ENCODE measurements at places on chromosomes 16 and 17.
A peak's percentile ranks its signal among the peaks of the same experiment; 100 is the strongest.

DNA sequence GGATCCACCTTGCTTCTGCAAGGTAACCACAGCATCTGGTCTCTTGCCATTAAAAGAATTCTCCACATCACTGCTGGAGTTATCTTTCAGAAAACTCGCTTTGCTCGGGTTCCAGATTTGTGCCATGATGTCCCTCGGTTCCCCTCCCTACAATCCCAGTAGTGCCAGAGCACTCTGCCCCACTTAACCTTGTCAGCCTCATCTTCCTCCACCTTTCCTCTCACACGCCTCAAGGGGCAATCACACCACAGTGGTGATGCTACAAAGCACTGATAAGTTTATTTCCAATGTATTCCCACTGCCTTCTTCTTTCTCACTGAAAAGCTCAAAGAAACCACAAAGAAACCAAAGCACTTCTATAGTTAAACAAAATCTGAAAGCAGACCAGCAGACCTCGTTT lies 11.4 kb upstream of the CDRT4 start:
- DNase-seq, result no peak

- peak; percentile 62 for DNase-seq
Observed at GRCh38 chr16:69397821-69398521, 12.2 kb upstream of the TERF2 start.

- no peak for DNase-seq
Observed at GRCh38 chr17:50018909-50019308, 23.9 kb upstream of the DLX3 start.

DNA sequence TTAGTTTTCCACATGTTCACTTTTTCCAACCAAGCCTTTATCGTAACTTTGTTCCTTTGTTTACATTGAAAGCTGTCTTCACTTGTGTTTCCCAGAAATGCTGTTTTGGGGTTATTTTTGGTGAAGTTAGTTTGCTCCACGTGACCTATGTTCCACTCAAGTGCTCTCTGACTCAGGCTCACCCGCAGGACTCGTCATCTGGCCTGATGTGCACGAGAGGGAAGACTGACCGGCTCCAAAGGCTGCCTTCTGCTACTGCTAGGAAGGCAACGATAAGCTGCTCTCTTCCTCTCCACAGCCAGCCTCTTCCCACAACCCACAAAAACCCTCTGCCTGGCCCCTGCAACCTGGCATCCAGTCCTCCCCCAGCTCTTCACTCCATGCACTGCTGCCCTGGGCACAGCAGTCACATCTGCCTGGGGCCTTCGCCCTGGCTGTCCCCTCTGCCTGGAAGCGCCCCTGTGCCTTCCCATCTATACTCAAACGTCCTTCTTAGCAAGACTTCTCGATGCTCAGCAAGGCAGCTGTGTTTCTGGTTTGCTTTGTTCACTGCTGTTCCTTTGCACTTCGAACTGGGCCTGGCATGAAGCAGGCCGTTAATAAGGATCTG lies 28.0 kb downstream of the ZCCHC14 start:
- DNase-seq, result peak; percentile 82

DNA sequence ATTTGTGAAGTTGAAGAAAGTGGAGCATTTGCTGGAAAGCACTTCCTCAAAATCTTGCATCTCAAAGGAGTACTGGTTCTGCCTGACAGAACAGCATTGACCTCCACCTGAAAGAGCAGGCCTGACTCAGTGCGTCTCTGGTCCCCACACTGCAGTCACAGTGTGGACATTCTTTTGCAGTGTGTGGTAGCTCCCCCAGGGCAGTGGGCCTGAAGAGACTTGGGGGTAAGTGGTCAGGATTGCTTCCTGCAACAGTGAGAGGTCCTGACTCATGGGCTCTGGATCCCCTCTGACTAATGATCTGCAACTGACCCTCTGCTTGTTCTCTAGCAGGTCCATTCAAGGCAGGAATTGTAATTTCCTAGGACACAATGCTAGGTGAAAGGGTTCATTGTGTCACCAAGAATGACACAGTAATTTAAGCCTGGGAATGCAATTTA lies 204.9 kb upstream of the KCNJ16 start:
- no peak for DNase-seq

DNA sequence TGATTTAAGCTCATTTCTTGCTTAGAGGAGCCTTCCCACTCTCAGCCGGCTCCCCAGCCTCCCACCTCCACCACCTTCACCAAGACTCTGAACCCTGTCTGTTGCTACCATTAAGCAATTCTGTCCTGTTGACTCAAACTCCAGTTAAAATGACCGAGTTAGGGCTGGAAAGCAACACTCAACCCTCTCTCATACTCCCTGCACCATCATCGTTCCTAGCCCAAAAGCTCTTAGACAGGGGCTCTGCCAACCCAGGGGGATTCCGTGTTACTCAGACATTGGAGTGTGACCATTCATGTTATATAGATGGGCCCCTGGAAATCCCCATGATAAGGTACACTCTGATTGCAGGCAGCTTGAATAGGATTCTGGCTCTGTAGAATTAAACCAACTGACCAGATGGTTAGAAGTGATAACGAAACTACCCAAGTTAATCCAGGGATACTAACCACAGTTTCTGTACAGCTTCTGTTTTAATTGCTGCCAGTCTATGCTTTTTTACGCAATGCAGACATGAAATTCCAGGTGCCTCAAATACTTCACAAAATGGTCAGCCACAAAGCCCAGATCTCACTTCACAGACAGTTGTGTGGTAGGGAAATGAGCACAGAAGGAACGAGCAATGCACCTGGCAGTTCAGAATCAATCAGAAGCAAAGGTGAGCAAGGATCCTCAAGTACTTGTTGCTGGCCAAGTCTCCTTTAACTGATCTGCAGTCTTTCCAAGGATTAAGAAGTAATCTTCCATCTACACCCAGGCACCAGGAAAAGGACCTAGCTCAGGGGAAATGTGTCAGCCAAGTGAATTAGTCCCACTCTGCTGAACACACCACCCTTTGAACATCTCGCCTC lies 2.1 kb downstream of the SSTR2 start:
- DNase-seq, result no peak

- peak; percentile 94 for DNase-seq
Observed at GRCh38 chr16:70685938-70686375, at the start of gene MTSS2. MTSS2 (minus strand) TSS chr16:70686053; CDS start chr16:70685791, 262 bp downstream.

GRCh38 chr16:50326835-50327465 lies 41.8 kb downstream of the BRD7 start:
- no peak for DNase-seq

DNA sequence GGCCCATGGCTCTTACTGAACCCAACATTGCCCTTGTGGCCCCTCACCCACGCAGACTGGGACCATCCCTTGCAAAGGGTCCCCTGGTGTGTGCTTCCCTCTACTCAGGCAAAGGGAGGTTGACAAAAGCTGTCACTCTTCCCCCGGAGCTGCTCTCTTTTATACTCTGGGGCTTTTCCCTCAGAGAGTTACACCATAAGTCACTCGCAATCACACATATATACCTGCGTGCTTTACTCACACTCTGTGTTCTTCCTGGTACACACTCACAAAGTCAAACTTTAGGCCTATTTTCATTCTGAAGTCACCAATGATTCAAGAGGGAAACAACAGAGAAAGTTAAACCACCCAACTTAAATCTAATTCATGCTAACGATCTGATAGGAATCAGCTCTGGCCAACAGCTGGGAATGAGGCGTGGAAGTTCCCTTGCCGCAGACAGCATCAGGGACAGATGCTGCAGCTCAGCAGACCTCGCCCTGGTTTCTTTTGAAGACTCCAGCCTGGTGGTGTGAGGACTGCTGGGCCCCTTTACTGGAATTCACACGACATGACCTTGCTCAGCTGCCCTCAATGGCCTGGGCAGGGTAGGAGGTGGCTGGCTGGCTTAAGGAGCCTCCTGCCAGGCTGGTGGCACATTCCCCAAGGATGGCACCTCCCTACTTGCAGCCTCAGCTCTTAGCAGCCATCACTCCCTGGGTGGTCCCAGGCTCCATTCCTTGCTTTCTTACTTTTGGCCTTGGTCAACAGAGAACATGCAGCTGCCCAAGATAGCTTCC lies 27.3 kb downstream of the HIC1 start:
- no peak for DNase-seq

DNA sequence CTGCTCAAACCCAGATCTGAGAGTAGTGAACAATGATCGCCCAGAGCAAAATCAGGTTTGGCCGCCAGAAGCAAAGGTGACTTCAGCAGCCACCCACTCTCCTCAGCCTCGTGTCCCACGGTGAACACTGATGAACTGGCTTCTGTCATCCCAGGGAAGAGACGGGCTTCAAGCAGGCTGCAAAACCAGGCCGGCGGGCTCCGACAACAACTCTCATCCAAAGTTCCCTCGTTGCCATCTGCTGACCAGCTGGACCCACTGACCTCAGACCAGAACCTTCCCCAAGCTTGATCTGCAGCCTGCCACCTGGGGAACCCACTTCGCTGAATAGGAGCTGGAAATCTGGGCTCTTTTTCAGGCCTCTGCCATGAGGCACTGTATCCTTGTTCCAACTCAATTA lies 69.6 kb upstream of the MRTFB start:
- no peak for DNase-seq

- DNase-seq, result no peak
Observed at GRCh38 chr17:9116861-9117568, 95.7 kb downstream of the NTN1 start.

DNA sequence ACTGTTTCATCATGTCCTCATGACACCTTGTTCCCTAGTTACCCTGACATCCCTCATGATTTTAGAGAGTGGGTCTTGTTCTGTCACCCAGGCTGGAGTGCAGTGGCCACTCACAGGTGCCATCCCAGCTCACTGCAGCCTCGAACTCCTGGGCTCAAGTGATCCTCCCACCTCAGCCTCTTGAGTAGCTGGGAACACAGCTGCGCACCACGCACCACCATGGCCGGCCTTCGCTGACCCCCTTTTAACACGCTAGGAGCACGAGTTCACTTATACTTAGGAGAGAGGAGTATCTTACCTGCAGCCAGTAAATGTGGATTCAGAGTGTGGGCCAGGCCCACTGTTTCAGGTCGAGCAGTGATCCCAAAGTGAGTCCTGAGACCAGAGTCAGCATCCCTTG lies 21.4 kb downstream of the NT5M start:
- DNase-seq, result no peak

GRCh38 chr17:66783656-66784381 lies 51.1 kb upstream of the CACNG5 start:
- no peak for DNase-seq

DNA sequence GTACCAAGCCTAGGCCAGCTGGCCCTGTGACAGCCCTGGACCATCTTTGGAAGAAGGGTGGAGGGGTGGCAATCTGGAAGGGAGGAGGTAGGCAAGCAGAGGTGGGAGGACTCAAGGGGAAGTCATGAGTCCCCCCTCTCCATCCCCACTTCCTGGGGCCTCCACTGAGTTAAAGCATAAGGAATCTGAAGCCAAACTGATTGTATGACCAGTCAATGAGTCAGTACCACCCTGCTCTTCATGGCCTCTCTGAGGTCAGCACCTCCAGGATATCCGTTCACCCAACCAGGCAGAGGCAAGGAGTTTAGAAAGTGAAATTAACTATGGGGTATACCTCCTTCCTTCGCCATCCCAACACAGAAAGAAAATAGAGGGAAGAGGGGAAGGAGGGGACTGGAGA lies 272.7 kb downstream of the SOX9 start:
- no peak for DNase-seq

GRCh38 chr16:17417740-17418139 lies 53.0 kb downstream of the XYLT1 start:
- DNase-seq, result no peak

GRCh38 chr17:50949989-50950877 lies 84.1 kb upstream of the TOB1 start:
- peak; percentile 80 for DNase-seq

DNA sequence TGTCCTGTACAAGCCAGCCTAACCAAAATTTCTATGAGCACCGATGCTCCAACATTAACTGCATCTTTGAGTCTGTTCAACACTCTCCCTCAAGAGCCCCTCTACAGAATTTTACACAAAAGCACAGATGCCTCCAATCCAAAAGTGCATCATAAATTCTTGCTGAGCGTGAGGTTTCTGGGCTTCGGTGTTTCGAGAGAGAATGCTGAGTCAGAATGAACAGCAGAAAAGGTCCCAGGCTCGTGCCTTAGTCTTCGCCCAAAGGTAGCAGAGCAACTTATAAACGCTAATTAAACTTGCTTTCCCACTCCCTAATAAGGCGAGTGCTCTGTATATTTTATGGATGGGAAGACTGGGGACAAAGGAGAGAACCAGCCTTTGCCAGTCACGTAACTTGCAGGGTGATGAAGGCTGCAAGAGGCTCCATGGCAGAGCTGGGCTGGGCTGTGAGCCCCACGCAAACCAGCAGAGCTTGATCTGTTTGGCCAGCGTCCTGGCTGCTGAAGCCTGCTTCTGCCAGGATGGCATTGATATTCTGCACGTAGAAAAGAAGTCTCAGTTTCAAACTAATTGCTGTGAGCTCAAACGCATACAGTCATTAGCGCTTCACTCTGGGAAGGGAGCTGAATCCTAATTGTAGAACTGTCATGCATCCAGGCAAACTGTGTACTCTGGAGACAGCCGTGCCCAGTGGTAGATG lies 138.5 kb downstream of the DNAH9 start:
- peak; percentile 9 for DNase-seq
